ENCODE measurements at places on chromosomes 7 and 10.

DNA sequence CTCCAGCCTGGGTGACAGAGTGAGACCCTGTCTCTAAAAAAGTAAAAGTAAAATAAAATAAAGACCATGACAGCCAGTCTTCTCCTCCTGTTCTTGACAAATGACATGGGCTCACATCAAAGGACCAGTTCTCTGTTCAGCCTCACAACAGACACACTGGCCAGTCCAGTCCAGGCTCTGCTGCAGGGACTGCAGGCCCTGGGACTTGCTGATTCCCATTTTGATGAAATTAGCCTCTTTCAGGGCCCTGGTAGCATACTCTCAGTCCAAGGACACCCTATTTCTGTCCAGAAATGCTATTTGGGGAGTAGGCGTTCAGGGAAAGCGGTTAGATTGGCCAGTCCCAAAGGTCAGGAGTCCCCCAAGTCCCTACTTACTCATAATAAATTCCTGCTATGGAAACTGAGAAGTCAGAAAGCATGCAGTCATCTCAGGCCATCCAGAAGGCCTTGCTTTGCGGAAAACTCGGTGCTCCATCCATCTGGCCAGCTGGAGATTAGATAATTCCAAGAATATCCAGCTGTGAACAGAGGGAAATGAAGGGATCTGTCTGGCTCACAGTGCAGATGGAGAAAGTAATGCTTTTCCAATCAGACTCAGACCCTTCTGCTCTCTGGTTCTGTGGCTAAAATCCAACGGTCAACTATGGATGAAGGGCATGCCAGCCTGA, 74.4 kb downstream of the RAB11FIP2 start:
- DNase-seq = no peak

DNA sequence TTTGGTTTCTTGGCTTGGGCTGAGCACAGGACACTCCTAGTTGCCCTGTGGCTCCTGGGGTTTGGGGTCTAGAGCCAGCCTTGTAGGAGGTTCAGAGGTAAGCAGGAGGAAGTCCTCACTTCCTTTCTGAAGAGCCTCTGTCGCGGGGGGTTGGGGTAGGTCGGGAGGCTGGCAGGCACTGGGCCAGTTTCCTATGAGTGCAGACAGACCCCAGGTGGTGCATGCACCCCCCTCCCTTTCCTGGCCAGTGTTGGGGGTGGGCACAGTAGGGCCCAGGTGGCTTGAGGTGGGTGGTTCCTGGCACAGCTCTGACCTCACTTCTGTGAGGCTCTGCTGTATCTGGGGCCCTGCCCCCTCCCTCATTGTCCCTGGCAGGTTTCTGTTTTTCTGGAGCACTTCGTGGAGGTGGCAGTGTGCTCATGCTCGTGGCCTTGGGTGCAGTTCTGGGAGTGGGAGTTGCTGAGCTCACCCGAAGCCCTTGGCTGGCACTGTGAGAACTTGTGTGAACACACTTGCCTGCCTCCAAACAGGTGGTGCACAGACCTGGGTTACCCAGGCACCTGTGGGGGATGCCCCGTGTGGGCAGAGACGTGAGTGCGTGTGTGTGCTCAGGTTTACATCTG, 1.8 kb downstream of the PALD1 start:
- DNase-seq = peak; percentile 24

- DNase-seq = no peak
Observed at GRCh38 chr10:91713461-91714072, 80.7 kb upstream of the PPP1R3C start.

DNA sequence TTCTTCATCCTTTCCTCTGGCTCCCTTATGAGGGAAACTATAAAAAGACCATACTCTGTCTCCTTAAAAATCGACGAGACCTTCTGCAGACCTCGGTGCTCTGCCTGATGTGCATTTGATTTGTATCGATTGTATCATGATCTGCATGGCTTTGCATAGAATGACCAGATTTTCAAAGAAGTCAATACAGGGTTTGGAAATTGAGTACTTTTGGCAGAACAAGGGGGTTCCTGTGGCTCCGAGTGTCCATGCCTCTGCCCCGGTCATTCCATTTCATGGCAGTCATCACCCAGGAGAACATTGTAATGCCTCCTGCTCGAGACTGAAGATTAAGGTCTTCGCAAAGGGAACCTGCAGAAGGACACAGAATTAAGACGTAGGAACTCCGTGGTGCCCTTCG, 685 bp downstream of the CASP2 start:
- no peak for DNase-seq

DNA sequence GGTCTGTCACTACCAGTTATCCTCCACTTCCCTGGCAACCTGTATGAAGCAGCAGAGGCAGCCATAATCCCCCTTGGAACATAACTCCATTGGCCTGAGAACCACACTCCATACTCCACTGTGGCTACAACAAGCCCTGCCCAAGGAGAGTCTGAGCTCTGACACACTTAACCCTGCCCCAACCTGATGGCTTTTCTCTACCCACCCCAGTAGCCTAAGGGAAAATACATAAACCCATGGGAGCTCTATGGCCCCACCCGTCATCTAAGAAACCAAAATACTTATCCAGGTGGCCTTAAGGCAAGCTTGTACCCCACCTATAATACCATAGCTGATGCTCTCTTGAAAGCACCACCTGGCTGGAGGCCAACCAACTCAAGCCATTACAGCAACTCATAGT, 324.8 kb upstream of the GLI3 start:
- DNase-seq = no peak

- DNase-seq = no peak
Observed at GRCh38 chr7:91169830-91170191, 94.4 kb upstream of the FZD1 start.

- DNase-seq = no peak
Observed at GRCh38 chr7:154767142-154767541, 235.8 kb downstream of the PAXIP1 start.

DNA sequence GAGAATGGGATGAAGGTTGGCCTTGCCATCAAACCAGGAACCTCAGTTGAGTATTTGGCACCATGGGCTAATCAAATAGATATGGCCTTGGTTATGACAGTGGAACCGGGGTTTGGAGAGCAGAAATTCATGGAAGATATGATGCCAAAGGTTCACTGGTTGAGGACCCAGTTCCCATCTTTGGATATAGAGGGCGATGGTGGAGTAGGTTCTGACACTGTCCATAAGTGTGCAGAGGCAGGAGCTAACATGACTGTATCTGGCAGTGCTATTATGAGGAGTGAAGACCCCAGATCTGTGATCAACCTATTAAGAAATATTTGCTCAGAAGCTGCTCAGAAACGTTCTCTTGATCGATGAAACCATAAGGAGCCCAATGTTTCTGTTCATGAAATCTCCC, 637 bp downstream of the RPEL1 start:
- no peak for DNase-seq

GRCh38 chr10:97647556-97647955, 7.1 kb downstream of the PI4K2A start:
- no peak for DNase-seq

DNA sequence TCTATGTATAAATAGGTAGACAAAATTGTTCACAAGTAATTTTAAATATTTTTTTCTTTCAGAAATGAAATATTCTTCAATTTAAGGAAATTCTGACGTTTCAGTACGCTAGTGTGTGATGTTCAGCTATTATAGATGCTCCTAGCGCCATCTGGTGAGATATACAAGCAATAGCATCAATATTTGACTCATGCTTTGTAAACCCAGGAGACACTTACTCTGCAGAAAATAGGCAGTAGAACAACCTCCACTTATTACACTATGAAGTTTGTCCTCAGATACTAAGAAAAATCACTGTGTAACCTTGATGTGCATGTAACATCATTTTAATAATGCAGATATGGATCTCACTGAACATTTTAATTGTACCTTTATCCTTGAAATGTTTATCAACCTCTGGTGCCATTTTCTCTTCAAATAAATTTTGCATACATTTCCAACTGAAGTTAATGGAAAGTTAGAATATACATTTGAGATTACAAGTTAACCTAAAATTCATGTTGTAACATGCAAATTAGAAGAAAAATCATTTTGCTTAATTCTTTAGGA, 151.5 kb upstream of the FAM3C start:
- no peak for DNase-seq

- DNase-seq = no peak
Observed at GRCh38 chr7:147803151-147803550, 787.4 kb upstream of the C7orf33 start.

DNA sequence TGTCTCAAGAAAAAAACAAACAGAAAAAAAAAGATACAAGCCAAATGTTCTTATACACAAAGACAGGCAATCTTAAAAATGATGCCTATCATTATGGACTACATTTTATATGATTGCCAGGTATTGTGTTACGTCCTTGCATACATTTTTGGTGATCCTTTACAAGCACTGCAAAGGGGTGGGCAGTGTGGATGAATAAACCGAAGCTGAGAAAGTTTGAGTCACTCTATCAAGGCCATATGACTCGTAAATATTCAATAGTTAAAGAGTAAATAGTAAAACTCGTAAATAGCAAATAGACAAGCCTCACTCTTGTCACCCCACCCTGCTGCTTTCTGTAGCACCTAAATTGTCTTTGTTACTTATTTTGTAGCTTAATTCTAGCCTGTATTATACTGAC, 326.2 kb downstream of the FRMD4A start:
- DNase-seq = no peak

GRCh38 chr7:2109936-2110609, 122.7 kb downstream of the MAD1L1 start:
- DNase-seq = peak; percentile 77

GRCh38 chr7:82623812-82624211, 180.2 kb upstream of the CACNA2D1 start:
- no peak for DNase-seq

- DNase-seq = peak; percentile 45
Observed at GRCh38 chr7:140304191-140304799, 94.0 kb downstream of the SLC37A3 start.

GRCh38 chr7:109549471-109550193, 980.0 kb downstream of the DNAJB9 start:
- no peak for DNase-seq

GRCh38 chr10:101055411-101055810, 6.4 kb upstream of the KAZALD1 start:
- no peak for DNase-seq

DNA sequence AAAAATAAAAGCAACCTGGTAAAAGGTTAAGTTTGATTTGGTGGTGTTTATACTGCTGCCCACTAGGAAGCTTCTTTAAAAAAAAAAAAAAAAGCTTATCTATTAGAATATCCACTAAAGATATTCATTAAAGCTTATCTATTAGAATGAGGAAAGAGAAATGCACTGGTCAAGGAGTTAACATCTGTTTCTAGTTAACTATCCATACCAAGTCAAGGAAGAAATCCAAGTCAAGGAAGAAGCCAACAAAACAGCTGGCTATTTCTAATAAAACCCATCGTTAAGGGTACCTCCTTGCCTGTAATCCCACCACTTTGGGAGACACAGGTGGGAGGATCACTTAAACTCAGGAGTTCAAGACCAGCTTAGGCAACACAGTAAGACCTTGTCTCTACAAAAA, 82.6 kb downstream of the JMJD1C start:
- no peak for DNase-seq

DNA sequence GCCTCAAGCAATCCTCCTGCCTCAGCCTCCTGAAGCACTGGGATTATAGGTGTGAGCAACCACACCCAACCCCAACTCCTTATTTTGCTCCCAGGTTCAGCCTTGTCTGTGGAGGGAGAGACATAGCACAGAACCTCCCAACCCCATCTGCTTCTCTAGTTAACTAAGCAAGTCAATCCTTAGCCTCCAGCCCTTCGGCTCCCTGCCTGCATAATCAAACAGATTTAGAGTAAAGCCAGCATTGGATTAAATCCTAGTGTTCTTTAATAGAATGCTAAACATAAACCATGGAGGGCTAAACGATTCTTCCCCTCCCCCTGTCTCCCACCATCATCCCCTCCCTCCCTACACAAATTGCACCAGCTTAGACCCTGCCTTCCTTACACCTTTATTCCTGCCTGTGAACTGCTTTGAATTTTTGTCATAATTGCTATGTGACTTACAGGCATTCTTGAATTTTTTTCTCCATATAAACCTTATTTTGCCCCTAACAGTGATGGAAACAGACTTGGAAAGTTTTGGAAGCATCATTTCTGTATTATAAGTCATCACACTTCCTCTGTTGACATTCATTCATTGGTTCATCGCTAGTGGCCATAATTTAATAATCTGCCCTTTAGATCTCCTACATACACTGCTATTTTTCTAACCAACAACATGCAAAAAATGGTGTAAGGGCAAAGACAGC, 72.6 kb upstream of the TOMM7 start:
- DNase-seq = no peak

DNA sequence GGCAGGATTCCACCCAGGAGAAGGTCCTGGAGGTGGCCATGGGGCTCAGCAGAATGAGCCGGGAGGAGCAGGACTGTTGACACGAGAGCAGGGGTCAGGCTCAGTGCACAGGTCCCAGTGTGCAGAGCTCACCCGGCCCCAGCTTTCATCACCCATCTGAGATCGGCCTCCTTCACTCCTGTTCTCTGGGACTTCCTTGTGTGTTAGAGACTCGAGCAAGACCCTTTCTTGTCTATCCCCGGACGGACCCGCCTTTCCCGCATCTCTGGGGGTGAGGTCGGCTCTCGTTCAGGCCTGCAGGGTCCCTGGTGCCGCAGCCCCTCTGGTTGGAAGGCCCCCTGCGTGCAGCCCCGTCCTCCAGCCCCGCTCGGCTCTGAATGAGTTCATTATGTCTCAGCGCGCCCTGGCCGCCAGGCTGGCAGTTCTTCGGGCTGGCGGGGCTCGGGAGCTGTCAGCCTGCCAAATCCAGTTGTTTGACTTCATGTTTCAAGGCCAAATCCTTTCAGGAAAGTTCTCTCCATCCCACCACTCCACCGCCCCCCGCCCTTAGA, 127.9 kb downstream of the LHPP start:
- DNase-seq = no peak

GRCh38 chr10:97731346-97732051, 5.4 kb upstream of the ZFYVE27 start:
- peak; percentile 50 for DNase-seq

DNA sequence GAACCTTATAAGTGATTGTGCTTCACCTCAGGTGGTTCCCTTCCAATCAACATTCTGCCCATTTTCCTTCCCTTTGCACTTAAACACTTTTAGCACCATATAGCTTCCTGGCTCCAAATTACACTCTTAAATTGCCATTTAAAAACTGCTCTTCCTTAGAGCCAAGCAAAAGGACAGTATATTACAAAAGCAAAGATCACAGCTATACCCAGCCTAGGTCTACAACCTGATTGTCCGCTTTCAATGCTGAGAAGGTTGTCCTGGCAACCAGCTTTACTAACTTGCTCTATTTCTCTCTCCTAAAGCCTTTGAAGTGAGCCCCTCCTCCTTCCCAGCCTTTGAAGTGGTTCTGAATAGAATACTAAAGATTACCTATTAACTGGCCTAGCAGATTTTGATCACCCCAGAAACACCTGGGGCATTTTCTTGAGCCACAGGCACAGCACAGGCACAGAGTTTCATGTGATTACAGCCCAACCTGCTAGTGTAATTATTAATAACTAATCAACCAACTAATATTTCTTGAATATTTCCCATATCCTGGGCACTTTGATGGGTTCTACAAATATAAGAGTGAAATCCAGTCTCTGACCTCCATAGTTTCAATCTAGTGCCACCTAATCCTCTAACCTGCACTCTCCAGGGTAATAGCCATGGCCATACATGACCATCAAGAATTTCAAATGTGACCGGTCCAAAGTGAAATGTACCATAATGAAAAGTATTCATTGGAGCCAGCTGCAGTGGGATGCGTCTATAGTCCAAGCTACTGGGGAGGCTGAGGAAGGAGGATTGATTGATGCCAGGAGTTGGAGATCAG, 63.6 kb upstream of the TRIM24 start:
- DNase-seq = no peak
